ENCODE measurements at places on chromosomes 5 and 9.

DNA sequence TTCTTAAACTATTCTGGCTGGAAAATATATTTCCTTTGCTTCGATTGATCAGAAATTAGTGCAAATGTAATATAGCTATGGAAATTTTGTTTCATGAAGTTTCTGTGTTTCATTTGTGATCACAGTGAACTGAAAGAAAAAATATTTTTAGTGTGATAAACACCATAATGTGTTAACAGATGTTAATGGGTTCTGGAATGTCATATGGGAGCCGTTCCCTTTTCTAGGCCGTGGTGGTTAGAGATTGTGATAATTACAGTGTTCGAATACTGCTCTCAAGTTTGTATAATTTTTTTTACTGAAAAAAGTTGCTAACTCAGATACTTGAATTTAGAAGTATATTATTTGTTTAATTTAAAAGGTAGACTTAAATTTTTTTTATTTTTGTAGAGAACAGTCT is 19.3 kb downstream of the GAPVD1 start:
- no peak for DNase-seq

- no peak for DNase-seq
Observed at GRCh38 chr5:171823269-171823668, 37.7 kb downstream of the SMIM23 start.

DNA sequence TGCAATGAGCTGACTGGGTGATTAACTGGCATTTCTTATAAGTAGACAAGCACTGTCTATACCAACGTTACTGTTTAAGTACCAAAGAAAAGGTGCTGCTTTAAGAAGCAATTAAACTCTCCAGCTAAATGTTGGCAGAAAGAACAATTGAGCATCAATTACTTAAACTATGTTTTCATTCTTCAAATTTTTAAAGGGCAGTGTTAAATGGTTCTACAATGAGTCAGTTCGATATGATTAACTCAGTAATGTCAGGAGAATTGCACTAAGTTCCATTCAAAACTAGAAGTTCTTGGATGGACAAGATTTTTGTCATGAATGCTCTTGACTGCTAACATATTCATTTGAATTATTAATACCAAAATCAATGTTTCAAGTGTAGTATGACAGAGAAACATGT is 593.7 kb downstream of the DNAH5 start:
- DNase-seq = no peak

DNA sequence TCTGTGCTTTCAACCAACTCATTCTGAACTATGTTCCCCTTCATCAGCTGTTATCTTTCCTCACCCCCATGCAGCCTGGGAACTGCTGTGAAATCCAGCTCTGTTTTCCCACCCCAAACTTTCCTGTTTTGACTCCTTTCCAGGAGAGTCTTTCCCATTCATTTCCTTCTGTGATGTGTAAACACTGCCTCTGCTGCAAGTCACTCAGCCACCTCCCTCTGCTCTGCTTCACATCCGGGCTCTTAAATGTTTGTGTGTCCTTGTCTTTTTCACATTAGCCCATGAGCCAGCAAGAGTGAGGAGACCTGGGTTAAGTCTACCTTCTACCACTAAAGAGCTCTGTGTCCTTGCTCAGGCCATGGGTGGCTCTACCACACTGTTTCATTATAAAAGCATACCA is 137.5 kb downstream of the ICE1 start:
- DNase-seq = no peak

GRCh38 chr5:14937254-14937653 is 65.7 kb upstream of the ANKH start:
- DNase-seq = no peak

Data from substantia nigra (tissue), 51 donors.